ENCODE measurements at places on chromosomes 7 and 10.

DNA sequence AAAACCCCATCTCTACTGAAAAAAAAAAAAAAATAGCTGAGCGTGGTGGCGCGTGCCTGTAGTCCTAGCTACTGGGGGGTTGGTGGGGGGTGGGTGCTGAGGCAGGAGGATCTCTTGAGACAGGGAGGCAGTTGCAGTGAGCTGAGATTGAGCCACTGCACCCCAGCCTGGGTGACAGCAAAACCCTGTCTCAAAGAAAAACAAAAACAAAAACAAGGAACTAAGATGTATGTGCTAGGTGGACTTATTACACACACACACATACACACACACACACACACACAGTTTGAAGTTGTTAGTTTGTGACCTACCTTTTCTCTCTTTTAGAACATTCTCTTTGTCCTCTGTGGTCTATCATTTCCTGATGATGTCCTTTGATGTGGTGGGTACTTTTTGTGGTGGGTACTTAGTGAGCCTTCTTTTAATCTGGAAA, 53.5 kb downstream of the EXOC6 start:
- DNase-seq: no peak

- DNase-seq: no peak
Measured at GRCh38 chr7:127404286-127405072, 12.0 kb upstream of the ZNF800 start.

- DNase-seq: no peak
Measured at GRCh38 chr7:18715988-18716387, 220.4 kb downstream of the HDAC9 start.

DNA sequence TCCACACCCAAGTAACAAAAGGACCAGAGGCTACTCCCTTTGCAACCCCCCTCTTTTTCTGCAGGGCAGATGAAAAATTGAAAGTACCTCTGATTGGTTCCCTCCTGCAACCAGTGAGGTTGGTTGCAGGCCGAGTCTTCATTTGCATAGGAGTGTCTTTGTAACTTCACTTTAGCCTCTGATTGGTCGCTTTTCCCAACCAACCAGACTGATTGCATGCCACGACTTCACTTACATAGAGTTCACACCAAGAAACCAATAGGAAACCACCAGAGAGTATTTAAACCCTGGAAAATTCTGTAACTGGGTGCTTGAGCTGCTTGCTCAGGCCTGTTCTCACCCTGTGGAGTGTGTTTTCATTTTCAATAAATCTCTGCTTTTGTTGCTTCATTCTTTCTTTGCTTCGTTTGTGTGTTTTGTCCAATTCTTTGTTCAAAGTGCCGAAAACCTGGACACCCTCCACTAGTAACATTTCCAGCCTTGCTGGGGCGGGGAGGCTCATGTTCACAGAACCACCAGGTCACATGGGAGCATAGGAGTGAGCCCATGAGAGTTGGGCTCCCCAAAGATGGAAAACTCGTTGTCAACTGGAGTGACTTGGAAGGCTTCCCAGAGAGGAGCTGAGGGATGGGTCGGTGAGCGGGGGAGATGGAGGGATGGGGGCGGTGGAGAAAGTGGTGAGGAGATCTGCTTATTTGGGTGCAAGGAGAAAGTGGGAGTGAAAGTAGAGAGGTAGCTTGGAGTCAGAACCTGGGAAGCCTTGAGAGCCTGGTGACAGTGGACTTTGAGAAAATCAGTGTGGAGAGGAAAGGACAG, 223.6 kb downstream of the GFRA1 start:
- DNase-seq: no peak

DNA sequence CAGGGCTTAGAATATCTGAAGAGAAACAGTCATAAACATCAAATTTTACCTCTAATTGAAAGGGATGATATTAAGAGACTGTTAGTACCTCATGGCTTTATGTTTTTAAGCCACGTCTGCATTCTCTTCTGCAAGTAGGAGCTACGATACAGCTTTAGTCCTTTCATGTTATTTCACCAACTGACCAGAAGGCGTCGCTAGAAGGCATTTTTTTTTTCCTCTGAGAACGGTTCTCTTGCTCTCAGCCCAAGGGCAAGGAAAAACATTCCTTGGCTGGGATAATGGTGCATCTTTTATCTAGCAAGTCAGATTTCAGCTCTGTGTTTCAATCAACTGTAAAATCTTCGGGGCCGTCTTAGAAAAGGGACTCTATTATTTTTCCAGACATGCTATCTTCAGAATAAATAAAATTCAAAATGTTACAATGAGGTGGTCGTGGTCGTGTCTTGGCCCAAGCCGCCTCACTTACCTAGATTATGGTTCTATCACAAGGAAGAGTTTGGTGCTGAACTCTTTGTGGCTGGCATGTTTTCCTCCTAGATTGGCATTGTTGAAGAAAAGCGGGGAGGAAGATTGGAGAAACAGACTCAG, 41.6 kb upstream of the LYZL2 start:
- no peak for DNase-seq

DNA sequence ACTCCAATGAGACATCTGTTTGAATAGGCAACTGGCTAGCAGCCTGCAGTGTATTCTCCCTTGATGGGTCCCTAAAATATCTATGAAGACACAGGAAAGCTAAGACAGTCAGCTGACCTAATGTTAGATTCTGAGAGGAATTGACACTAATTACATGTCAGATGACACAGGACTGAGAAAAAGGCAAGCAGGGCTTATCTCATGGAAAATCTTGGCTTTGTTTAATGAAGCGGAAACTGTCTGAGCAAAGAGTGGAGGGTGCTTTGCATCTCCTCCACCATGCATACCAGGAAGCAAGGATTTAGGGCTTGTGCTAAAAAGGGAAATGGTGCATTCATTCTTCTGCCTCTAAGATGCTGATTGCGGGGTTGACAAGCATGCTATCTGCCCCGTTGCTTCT, 135.5 kb upstream of the GLI3 start:
- DNase-seq: no peak

All from dorsolateral prefrontal cortex (tissue), 122 donors.